ENCODE measurements at places on chromosomes 12 and 14.
A peak's percentile ranks its signal among the peaks of the same experiment; 100 is the strongest.

DNA sequence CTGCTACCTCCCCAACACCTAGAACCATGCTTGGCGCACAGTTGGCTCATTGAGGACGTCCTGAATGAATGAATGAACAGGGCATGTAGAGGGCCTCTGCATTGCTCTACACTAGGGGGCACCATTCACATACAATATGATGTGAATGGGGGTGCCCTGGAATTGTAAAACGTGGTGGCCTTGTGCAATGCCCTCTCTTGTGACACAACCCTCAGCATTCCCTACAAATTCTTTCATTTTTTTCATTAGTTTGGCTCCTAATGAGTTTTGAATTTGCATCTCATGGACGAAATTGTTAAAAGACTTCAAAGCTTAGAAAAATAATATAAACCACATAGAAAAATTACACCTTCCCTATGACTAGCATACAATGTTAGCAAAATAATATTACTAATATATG, 2.3 kb upstream of the DIO2 start:
- DNase-seq, result peak; percentile 68

DNA sequence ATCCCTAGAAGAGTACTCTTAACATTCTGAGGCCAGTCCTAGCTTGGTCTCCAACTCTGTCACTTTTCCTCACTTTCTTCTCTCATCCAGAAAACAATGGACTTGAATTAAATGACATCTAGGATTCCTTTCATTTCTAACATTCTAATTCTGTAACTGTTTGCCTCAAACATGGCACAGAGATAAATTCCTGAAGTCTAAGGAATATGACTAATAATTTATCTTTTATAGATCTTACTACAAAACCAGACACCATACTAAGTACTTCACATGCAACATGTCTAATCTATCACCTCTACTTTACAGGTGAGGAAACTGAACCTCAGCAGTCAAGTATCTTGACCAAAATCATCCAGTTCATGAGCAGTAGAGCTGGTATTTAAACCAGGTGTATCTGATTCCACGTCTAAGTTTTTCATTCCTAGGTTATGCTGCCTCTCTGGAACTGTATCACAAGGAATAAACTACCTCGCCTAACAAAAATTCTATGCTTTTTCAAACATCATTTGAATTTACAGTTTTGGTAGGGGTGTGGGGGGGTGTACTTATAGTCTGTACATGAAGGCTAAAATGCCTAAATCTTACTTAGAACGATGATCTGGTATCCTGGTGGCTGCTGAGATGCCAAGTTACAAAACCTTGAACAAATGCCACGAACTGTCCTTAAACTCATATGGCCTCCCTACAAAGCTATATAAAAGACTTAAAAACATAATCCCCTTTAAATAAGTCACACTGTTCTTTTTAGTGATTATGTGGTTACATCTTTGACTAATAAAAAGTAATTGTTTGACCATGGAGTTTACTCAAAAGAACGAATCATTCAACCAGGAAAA, 41.6 kb downstream of the ATXN2 start:
- no peak for DNase-seq

DNA sequence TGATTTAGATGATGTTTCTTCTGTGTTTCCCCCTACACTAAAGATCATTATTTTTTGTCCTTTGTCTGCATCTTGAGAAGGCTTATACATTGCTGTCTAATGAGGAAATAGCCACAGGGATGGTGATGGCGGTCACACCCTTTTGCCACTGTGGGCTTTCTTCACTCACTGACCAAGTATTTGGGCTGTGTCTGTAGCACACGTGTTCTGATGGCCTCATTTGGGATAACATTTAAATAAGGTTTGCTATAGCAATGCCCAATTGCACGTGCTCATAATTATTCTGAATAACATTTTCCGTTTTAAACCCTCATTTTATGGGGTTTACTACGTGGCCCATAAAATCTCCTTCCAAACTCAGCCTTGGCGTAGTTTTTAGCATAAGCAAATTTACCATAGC, 230.3 kb upstream of the PRICKLE1 start:
- no peak for DNase-seq

DNA sequence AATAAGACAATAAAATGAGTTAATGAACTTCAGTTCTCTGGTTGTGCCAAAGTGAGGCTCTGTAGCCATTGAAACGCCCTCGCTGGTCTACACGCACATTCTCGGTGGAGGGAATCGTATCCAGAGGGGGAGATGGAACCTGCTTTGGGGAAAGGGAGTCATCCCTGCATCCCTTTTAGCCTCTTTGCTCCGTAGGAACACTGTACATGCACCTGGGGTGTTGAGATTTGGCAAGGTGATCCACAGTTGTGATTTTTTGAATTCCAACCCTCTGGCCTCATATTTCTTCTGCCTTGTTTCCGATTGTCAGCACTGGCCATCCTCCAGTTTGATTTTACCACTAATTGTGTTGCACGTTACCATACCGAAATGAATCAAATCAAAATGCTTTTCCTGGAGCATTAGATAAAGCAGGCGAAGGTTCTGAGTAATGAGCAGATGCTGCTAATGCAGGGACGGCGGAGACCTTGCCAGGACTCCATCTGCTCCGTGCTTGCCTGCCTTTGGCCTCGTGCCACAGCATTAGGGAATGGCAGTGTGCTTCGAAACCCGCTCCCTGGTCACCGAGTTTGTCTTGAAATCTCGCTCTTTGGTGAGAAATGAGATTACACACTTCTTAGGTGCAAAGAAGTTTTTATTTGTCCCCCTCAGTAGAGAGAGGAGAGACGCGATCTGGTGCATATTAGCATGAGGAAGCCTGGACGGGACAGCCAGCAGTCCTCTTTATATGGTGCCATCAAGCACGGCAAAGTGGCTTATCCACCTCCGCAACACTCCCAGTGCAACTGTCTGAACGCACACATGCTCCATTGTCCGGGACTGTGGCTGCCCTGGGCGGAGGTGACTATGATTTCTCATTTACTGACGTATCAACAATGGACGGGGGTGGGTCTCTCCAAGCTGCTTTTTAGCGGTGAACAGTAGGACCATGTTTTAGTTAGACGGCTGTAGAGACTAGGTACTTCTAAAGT, 59.1 kb downstream of the FBXW8 start:
- DNase-seq, result no peak

GRCh38 chr12:113262710-113263109, 41.4 kb downstream of the TPCN1 start:
- DNase-seq, result no peak

DNA sequence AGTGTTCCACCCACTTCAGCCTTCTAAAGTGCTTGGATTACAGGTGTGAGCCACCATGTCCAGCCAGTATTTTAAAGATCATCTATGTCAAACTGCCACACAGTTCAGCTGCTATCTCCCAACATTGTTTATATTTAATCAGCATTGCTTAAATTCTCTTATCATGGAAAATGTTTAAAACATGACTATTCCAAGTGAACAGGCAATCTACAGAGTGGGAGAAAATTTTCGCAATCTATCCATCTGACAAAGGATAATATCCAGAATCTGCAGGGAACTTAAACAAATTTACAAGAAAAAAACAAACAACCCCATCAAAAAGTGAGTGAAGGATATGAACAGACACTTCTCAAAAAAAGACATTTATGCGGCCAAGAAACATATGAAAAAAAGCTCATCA, 69.4 kb upstream of the NAV3 start:
- DNase-seq, result no peak

DNA sequence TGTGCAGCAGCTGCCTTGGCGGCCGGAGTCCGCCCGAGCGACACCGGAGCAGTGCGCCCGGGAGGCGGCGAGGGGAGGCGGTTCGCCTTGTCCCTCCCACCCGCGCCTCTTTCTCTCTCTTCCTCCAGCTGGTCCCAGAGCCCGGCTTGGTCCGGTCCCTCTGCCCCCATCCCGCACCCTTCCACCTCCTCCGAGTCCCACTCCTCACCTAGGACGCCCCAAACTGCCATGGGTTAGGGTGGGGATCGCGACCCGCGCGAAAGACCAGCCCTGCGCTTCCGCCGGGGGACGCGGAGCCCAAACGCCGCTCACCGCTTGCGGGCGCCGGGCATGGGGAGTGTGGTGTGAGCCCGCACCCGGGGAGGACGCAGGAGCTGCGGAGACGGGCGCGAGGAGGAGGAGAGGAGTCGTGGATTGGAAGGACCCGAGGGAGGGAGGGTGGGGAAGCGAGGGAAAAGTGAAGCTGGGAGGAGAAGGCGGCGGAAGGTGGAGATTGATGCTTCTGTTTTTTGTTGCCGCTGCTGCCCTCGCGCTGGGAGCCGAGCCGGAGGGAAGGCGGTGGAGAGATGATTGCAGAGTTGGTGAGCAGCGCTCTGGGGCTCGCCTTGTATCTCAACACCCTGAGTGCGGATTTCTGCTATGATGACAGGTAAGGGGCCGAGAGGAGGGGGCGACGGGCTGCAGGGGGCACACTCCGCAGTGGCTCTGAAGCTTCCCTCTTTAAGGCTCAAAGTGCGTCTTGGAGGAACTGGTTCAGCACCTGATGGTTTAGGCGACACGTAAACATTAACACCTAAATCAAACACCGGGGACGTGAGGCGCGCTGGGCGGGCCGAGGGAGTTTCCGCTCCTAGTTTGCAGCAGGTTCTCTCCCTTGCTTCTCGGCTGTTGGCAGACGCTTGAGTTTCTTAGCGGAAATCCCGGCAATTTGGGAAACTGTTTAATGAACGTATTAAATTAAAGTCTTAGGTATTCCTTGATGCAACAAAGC, 610 bp downstream of the TMTC2 start:
- DNase-seq, result peak; percentile 24

DNA sequence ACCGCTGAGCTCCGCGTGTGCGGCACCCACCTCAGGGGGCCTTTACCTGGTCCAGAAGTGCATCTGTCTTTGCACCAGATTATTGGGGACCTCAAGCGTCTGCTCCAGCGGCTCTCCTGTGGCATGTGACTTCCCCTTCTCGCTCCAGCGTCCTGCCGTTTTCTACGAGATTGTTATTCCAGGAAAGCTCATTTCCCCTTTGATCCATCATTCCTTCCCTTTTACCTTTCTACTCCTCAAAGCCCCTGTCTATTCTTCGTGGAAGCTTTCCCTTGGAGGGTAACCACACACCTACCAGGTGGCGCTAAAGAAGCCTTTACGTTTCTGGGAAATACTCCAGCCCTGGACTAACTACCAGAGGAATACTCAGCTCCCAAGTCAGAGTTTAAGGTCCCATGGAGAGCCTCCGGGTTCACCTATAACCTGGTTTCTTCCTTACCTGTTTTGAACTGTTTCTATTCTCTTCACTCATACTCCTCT, 1.5 kb downstream of the FKBP4 start:
- DNase-seq, result peak; percentile 19

DNA sequence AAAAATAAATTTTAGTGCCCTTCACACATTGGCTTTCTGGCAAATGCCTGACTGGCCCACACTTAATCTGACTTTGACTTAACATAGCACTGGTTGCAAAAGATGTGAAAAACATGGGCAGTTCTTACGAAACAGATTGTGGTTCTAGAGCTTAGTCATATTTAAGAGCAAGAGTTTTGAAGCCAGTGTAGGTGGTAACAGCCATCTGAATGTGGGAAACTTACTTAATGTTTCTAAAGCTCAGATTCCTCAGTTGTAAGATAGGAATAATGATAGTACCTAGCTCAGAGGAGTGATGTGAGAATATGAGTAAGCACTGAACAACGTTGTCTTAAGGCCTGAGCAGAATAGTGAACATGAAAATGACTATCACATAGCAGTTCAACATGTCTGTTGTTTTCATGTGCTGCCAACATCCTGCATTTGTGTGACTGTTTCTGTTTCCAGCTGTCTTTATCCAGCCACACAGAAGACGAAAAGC, 262.7 kb downstream of the SYT1 start:
- DNase-seq, result peak; percentile 30

- DNase-seq, result no peak
These were observed 200.5 kb upstream of the DCN start for GRCh38 chr12:91383099-91383498.

DNA sequence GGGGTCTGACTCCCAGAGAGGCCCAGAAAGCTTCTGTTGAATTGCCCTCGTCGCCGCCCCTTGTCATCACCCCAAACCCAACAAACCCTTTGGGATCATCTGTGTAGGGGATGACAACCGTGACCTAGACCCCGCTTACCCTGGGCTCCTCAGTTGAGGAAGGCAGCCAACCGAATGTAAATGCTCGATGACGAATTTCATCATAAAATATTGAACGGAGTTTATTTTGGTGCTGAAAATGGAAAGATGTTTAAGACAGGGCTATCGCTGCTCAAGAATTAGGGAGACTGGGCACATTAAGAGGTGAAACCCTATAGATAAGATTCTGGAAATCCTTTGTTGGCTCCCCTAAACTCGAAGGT, 512 bp downstream of the ACTR10 start:
- DNase-seq, result no peak

- DNase-seq, result peak; percentile 38
These were observed 59.7 kb downstream of the DAO start for GRCh38 chr12:108939594-108939993.

DNA sequence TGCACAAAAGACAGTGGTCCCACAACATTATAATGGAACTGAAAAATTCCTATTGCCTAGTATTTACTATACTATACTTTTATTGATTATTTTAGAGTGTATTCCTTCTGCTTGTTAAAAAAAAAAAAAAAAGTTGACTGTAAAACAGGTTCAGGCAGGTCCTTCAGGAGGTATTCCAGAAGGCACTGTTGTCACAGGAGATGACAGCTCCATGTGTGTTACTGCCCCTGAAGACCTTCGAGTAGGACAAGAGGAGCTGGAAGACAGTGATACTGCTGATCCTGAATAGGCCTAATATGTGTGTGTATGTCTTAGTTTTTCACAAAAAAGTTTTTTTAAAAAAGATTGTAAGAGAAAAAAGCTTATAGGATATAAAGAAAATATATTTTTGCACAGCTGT, 12.3 kb downstream of the UBE2N start:
- DNase-seq, result no peak

DNA sequence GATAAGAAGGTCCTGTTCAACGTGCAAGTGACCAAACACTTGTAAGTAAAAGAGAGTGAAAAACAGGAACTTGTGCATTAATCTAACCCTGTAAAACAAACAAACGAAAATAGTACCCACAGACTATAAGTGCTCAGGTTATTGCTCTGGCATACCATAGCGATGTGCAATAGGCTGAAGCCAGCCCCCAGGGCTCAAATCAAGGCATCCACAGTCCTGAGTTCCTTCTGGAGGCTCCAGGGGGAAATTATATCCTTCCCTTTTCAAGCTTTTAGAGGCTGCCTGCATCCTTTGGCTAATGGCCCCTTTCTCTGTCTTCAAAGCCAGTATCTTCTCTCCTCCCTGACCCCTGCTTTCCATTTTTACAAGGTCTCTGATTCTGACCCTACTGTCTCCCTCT, 8.1 kb upstream of the CMAS start:
- DNase-seq, result no peak

All from dermis blood vessel endothelial cell (primary cell).